Activated CD4-positive, alpha-beta T cell treated with anti-CD3 and anti-CD28 coated beads for 36 hours (primary cell): ENCODE measurements at places on chromosomes 3 and 15. TPM values are rescaled to one million over a fixed set of nuclear protein-coding genes. Genes with fewer than 3 reads are reported as not detected.

Gene FBXO40
- total RNA-seq: not detected

DNA sequence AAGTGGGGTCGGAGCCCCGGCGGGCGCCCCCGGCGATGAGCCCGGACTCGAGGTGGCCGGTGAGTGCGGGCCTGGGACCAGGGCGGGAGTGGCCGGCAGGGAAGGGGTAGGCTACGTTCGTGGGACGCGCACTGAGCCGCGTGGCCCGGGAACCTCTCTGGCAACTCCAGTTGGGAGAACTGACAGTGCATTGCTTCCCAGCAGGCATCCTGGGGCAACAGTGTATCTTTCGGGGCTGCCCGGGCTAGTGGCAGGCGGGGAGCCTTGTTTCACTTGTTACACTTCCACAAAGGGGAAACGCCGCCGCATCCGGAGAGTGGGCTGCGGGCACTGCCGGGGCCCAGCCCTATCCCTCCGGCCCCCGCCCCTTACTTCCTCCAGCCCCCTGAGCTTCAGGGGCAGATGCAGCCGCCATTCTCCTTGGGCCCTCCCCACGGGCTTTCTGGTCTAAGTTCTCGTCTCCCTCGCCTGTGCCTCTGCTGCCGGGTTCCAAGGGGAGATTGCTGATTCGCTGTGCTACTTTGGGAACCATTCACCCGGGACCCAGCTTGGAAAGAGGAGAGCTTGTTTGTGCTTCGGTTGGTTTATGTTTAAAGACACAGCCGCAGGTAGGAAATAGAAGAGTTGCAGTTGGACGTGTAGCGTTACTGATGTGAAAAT is 675 bp downstream of the BRPF1 start:
- peak; percentile 65 for DNase-seq

Gene TICRR
- total RNA-seq: 28.9 TPM

Gene SNURF
- total RNA-seq: 20.4 TPM

Gene TNFSF10
- 33.1 TPM for total RNA-seq

DNA sequence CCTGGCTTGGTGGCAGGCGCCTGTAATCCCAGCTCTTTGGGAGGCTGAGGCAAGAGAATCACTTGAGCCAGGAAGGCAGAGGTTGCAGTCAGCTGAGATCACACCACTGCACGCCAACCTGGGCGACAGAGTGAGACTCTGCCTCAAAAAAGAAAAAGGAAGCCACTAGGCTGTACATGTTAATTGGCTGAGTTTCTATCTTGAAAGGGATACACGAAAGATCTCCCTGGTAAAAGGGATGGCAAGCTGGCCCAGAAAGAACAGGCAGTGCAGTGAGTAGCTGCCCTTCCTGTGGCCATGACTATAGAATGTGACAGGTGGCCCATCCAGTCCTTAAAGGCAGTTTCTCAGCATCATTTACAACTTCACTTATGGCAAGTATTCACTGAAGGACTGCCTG is 12.3 kb downstream of the LRIG1 start:
- DNase-seq: no peak

Gene GOLGA8K
- 0.25 TPM for total RNA-seq

- no peak for DNase-seq
Observed at GRCh38 chr3:126342991-126343648, 14.1 kb downstream of the KLF15 start.

DNA sequence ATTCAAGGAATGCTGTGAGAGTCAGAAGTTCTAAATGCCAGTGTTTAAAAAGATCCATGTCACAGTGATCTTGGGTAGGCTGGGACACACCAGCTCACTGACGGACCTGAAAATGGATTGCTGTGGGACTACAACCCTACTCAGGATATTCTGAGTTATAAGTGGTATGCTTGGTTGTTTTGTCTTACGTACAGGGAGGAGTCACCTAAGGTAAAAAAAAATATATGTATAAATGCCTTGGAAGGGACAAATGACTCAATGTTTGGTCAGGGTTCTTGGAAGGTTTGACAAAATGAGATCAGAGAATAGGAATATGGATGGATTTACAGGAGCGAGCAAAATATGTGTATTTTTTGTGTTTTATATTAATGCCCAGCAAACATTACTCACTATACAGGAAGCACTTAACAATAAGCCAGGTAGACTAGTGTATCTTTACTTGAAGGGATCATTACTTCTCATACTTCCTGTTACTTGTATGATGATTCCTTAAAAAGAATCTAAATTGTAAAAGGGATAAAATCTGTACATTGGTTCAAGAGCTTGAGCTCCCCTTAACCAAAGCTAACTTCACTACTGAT is 767.3 kb downstream of the GBE1 start:
- no peak for DNase-seq

Gene APBA2
- 12.8 TPM for total RNA-seq

DNA sequence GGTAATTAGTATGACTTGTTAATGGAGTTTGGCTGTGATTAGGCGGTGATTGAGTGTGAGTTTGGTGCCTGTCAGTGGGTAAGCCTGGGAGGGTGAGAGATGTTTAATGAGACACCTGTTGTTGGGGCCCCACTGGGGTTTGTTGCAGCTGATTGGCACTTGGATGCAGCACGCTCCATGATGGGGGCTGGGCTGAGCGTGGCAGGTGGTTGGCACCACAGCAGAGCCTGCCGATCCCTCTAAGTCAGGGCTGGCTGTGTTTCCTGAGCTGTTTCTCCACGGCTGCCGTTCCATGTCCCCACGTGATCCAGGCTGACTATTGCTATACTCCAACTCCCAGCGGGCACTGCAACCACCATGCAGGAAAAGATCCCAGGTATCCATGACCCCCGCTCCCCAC is 93.5 kb upstream of the ARRDC4 start:
- no peak for DNase-seq

Gene ZPLD1
- total RNA-seq: not detected

Gene FANCD2OS
- not detected for total RNA-seq

GRCh38 chr3:183298701-183299153 is 45.7 kb downstream of the B3GNT5 start:
- DNase-seq: no peak

Gene RAB6B
- 0.51 TPM for total RNA-seq

Gene BFSP2
- total RNA-seq: not detected

DNA sequence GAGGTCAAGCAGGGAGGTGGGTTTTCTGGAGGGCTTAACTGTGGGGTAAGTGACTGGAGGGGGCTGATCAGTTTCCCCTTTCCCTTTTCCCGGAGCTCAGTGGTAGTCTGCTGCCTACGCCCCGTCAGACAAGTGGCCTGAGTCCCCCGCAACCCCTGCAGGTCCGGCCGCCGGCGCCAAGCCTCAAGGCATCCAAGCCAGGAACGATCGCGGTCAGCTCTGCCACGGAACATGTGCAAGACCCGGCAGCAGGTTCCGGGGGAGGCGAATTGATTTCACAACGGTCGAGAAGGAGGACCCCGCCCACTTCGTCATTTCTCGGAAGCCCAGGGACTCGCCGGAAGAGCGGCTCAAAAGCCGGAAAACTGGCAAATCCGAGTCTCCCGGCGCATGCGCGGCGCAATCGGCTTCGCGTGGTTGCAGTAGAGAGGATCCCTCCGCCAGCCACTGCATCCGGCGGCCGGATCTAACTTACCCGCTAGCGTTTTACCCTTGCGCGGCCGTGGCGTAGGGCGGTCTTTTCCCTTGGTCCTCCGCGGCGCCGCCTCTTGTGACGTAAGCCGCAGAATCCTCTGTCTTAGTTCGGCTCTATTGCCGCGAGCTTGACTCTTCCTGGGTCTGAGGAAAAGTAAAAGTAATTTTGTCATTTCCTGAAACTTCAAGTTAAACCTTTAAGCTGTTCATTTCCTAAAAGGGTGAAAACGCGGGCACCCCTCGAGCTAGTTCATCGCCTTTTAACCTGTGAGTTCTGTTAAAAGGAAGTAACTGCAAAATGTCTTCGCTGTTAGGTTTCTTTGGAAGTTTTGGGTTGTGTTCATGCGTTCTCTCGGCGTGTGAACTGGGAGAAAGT is 14.9 kb upstream of the CCNL1 start:
- peak; percentile 99 for DNase-seq

GRCh38 chr3:113629584-113630421 is 66.6 kb downstream of the USF3 start:
- no peak for DNase-seq

Gene GOLGA8H
- total RNA-seq: not detected

Gene GREM1
- not detected for total RNA-seq

- peak; percentile 73 for DNase-seq
Observed at GRCh38 chr3:129001806-129002572, 885 bp downstream of the EFCC1 start.

DNA sequence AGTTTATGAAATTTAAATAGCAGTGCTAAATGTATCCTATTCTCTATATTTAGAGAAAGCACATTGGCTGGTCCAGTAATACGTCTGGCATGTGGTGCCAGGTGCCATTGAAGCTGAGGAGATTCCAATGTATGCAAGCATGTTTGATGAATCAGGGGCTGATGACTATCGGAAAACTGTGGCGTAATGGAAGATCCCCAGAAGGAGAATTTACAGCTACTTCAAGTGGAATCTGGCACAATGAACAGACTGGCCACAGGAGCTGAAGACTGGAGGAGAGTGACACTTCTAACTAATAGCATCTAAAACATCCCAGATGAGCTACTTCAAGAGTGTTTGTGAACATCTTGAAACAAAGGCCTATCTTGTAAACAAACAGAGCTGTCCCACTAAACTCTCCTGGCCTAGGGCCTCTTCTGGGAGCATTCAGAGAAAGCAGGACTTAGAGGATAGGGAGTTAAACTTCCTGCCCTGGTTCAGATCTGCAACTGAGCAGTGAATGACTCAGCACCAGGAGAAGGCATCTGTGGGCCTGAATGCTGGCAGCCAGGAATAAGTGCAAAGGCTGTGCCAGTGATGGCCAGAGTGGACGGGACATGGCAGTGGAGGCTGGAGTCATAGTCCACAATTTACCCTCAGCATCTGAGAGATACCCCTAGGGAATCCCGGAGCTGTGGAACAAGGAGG is 15.2 kb upstream of the ACTC1 start:
- DNase-seq: no peak

GRCh38 chr15:76967067-76967466 is 27.9 kb upstream of the PSTPIP1 start:
- DNase-seq: no peak

Gene PLOD2
- 1.3 TPM for total RNA-seq

DNA sequence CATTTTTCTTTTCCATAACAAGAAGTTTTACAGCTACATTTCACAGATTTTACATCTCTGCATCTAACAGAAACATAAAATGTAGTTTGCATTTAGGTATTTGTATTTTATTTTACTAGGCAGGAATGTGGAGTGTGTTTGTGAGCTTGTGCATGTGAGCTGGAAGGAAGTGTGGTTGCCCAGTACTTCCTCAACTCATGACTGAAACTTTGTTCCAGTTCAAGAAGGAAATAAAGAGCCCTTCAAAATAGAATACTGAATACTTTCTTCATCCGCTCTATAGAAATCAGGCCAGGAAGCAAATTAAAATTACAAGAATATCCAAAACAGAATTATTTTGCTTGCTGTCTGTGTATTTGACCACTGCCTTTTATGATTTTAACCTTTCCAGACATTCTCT is 81.3 kb downstream of the CHL1 start:
- DNase-seq: no peak

Gene CKMT1A
- total RNA-seq: 0.33 TPM

Gene TMEM158
- total RNA-seq: 0.09 TPM

DNA sequence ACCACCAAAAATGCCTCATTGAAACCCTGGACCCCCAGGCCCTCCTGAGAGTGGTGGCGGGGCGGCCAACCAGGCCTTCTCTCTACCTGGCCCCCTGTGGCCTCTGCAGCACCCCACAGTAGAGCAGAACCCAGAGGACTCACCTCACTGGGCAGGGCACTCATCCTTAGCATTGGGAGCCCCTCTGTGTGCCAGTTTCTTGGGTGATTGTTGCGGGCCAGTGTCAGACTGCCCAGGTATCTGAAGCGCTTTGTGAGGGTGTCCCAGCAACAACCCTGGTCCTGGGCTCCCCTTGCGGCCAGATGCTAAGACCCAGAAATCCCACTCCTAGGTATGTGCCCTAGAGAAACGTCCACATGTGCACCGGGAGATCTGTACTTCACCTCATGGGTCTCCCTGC is 20.7 kb upstream of the MRPS22 start:
- no peak for DNase-seq
